ENCODE measurements at places on chromosomes 1 and 21.

DNA sequence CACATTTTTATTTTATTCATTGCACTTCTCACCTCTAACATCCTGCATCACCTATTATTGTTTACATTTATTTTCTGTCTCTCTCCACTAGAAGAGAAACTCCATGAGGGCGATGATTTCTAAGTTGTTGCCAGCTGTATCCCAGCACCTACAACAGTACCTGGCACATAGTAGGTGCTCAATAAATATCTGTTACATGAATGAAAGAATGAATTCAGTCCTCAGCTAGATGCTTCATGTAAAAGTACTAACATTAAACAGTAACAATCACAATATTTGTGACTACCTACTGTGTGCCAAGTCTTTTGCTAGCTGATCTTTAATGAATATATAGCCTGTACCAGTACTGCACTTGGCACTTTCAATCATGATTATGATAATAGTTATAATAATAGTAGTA lies 3.0 kb downstream of the TAS1R2 start:
- DNase-seq: no peak

- DNase-seq: no peak
Measured at GRCh38 chr1:20733360-20733975, 965 bp upstream of the SH2D5 start.

DNA sequence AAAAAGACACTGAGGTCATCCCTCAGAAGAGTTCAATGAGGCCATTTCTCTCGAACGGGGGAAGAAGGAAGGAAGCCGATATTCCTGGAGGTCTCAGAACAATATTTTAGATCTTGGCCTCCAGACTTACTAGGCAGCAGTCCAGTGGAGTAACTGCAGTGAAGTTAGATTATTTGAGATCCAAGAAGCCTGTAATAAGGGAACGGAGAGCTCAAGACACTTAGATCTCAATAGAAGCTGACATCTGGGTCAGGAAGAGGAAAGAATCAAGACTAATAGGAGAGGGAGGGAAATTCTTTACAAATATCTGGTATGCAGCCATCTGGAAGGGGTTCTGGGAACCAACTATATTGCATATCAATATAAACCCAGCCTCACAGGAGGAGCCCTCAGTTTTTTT lies 13.6 kb upstream of the ENAH start:
- no peak for DNase-seq

DNA sequence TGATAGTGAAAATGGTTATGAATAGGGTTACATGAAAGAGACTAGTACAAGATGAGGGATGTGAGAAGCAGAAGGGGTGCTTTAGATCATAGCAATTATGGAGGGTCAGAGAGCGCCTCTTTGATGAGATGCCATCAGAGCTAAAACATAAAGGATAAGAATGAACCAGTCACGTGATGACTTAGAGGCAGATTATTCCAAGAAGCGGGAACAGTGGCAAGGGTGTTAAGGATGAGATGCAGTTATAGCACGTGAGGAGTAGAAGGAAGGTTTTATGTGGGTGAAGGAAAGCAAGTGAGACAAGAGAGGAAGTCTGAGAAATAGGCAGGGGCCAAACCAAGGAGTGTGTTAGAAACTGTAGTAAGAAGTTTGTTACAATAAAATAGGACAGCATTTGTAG lies 360.1 kb downstream of the DPYD start:
- no peak for DNase-seq

DNA sequence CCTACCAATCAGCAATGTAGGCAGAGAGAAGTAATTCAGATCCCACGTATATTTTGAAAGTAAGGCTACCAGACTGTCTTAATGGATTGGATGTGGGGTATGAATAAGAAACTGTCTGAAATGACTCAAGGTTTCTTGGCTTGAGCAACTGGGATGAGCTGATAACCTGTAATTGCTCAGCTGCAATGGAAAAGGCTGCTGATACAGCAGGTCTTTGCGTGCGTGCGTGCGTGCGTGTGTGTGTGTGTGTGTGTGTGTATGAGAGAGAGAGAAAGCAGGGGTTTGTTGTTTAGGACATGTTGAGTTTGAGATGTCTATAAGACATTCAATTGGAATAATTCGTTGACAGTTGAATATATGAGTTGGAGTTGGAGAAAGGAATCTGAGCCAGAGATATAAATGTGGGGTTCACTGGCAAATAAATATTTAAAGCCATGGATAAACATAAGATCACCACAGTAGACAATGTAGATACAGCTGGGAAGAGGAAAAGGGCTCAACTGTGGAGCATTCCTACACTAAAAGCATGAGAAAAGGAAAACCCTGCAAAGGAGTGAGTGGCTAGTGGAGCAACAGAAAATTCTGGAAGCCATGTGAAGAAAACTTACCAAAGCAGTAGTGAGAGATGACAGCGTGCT lies 72.9 kb downstream of the UCHL5 start:
- DNase-seq: no peak

DNA sequence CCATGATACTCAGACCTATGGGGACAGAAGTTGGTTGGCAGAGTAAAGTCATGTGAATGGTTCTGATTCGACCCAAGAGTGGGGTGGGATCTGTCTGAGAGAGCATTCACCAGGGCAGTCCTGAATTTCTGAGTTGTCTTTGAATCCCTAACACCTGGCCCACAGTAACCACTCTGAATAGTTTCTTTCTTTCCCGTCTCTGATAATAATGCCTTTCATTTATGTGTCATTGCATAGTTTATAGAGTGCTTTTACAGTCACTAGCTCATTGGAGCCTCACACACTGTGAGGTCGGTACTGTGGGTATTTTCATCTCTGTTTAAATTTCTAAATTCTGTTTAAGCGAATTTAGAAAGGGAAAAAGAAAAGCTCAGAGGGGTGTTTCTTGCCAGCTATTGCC lies 147.1 kb downstream of the C1orf21 start:
- DNase-seq: no peak

- DNase-seq: no peak
Measured at GRCh38 chr1:61743716-61744580, 1.7 kb downstream of the PATJ start.

- no peak for DNase-seq
Measured at GRCh38 chr21:44773291-44773932, 28.2 kb downstream of the UBE2G2 start.

- DNase-seq: no peak
Measured at GRCh38 chr1:234531151-234531635, 52.2 kb upstream of the TARBP1 start.

DNA sequence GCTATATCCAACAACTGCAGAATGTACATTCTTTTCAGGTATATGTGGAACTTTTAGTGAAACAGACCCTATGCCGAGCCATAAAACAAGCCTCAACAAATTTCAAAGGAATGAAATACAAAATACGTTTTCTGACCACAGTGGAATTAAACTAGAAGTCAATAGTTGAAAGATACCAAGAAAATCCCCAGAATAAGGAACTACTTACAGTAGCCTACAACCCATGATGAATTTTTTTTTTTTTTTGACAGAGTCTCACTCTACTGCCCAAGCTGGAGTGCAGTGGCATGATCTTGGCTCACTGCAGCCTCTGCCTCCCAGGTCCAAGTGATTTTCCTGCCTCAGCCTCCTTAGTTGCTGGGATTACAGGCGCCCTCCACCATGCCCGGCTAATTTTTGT lies 83.4 kb downstream of the RUNX3 start:
- DNase-seq: no peak

GRCh38 chr21:10521091-10521598 lies at the start of gene TPTE:
Gene TPTE (plus strand): TSS chr21:10521583. CDS start chr21:10538724, 17,141 bp downstream.
- DNase-seq: no peak

DNA sequence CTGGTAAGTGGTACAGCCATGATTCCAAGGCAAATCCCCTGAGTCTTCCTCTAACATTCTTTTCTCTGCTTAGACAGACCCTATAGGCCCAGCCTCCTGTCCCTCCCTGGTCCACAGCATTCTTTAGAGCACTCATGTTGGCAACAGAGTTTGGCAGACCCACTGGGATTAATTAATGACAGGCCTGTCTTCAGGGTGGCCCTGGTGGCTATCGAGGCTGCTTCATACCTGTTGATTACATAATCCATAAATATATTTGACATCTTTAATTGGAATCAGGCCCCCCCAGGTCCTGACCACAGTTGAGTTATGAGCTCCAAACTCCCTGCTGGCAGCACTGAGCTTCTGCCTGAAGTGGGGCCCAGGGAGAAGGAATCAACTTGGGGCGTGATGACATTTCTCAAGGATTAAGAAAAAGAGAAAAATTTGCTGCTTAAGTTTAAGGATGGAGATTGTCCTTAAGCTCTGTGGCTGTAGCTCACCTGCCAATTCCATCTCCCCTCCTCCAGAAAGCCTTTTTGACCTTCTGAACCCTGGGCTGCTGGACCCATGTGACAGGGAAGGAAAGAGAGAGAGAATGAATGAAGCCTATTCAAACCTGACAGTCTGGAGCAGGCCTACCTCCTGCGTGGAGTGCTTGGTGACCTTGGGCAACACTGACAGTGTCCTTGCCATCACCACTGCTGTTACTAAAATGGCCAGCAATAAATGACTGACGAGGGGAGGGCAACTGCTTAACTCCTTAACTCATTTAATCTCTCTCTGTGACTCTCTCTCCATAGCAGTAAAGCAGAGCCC lies 156.6 kb downstream of the TRABD2B start:
- DNase-seq: no peak

- no peak for DNase-seq
Measured at GRCh38 chr1:53066488-53066887, 4.5 kb downstream of the PODN start.

- DNase-seq: no peak
Measured at GRCh38 chr1:204879351-204879750, 8.7 kb downstream of the NFASC start.

DNA sequence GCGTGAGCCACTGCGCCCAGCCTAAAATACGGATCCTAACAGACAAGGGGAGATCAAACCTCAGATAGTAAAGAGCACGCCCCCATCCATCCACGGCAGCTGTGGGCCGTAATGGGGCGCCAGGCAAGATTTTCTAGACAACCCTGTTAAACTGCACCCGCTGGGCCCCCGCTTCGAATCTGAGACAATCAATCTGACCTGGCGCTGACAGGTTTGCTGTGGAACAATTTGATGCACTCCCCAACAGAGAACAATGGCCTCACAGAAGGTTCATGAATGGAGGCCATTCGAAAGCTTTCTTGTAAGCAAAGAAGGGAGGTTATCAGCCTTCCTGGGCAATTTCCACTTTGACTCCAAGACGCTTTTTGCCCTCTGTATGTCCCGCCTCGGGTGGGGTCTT lies 30.5 kb downstream of the CLSTN1 start:
- no peak for DNase-seq

DNA sequence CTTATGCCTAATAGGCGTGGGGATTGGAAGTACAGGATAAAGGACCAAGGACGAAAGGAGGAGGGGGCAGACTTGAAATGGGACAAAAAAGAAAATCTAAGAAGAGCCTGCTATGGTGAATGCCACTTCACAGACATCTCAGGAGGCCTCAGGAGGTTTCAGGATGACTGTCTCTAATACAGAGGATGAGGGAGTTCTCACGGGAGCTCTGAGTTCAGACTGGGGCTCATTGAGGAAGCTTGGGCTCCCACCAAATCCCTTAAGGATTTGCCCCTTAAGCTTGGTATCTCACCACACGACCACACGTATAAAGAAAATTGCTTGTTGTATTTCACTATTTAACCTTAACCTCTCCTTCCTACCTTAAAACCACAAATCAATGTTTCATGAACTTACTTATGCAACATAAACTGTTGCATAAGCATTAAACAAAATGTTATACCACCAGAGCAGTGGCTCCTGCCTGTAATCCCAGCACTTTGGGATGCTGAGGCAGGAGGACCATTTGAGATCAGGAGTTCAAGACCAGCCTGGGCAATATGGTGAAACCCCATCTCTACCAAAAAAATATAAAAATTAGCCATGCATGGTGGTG lies 12.4 kb downstream of the SLC30A1 start:
- no peak for DNase-seq

- no peak for DNase-seq
Measured at GRCh38 chr1:10522322-10522860, 47.6 kb downstream of the PEX14 start.

GRCh38 chr1:24191860-24192259 lies 4.8 kb upstream of the IFNLR1 start:
- DNase-seq: no peak

DNA sequence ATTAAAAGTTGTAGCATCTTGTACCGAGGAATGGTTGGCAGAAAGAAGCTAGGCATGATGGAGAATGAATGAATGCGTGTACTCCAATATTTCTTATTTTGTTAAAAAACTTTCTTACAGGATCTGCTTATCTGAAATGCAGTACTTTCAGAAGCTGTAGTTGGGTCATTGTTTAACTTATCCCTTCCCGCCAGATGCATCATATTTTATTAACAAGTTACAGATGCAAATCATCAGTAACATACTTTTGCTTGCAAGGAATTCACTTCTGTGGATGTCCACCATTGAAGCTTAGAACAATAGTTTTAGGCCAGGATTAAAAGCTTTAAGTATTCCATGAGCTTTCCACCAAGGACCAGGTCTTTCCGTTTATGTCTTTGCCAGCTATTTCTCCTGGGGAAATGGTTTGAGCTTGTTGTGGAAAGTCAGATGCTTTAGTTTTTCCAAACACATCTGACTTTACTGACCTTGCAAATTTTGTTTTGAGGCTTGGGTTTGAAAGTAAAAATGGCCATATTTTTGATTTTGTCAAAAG lies 65.4 kb downstream of the PATJ start:
- no peak for DNase-seq
